ENCODE measurements at places on chromosomes 6 and 20. TPM values are rescaled to one million over a fixed set of nuclear protein-coding genes. Genes with fewer than 3 reads are reported as not detected.

- H3K27me3 ChIP-seq, result no peaks in the 10 kb centered on the region
- no peak overlapping the region for H3K27ac ChIP-seq
- H3K36me3 ChIP-seq, result peaks cover 59% of the 10 kb centered on the region
- no peak overlapping the region for H3K4me3 ChIP-seq
- DNase-seq, result no peak
- peaks cover 3% of the 10 kb centered on the region for H3K4me1 ChIP-seq
These were observed 29.5 kb downstream of the NAPB start for GRCh38 chr20:23391707-23392310.

DNA sequence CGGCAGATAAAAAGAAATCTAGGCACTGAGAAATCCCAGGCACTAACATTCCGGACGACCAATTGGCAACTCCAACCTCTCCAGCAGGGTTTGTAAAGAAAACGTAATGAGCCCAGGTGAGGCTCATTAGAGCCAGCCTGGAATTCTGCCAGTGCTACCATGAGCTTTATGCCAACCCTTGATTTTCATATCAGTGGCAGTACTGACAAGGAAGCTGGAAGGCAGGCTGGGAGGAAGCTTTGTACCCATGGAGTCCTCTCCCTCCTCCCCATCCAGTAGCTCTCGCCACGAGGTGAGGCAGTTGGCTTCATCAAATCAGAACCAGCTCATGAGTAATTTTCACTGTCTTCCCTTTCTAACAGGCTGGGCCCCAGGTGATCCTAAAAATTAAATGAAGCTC is 250.2 kb downstream of the ZNF217 start:
- no peaks in the 10 kb centered on the region for H3K4me1 ChIP-seq
- no peak overlapping the region for H3K27ac ChIP-seq
- DNase-seq, result no peak
- no peak overlapping the region for H3K4me3 ChIP-seq
- no peaks in the 10 kb centered on the region for H3K27me3 ChIP-seq
- H3K36me3 ChIP-seq, result no peaks in the 10 kb centered on the region

DNA sequence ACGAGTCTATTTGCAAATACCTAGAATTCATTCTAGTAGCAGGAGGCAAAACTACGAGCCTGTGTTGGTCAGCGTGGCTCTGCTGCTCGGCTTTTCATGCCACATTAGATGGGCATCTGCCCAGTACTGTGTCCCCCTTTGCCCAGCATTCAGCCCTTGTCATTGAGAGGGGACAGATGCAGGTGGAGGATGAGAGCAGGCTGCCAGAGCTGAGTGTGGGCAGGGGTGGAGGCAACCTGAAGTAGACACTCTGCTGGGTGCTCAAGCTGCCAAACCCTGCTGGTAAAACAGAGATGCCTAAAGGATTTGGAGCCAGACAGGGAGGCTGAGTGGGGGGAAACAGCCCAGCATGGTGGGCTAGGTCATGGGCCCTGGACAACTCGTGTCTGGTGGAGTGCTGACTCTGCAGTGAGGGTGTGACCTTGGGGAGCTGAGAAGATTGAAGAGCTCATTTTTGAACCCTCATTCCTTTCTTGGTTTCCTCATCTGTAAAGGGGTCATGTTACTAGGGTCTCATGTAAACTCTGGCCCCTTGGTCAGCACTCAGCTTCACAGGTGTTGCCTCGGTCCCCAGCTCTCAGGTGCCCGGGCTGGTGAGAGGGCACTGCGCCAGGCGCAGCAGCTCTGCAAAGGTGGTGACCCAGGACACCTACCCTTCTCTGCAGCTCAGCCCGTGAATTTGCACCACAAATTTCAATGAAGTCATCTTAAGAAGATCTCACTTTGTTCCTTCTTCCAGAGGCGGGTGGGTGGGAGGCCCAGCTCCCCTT is 64.2 kb upstream of the BHLHE23 start:
- peaks cover 43% of the 10 kb centered on the region for H3K27me3 ChIP-seq
- H3K4me3 ChIP-seq, result no peak overlapping the region
- H3K4me1 ChIP-seq, result no peaks in the 10 kb centered on the region
- no peak overlapping the region for H3K27ac ChIP-seq
- no peak for DNase-seq

- H3K27me3 ChIP-seq, result no peaks in the 10 kb centered on the region
- no peaks in the 10 kb centered on the region for H3K36me3 ChIP-seq
- H3K4me1 ChIP-seq, result no peaks in the 10 kb centered on the region
- H3K27ac ChIP-seq, result no peak overlapping the region
- DNase-seq, result no peak
- H3K4me3 ChIP-seq, result no peak overlapping the region
These were observed 18.2 kb upstream of the MYB start for GRCh38 chr6:135162678-135163439.

DNA sequence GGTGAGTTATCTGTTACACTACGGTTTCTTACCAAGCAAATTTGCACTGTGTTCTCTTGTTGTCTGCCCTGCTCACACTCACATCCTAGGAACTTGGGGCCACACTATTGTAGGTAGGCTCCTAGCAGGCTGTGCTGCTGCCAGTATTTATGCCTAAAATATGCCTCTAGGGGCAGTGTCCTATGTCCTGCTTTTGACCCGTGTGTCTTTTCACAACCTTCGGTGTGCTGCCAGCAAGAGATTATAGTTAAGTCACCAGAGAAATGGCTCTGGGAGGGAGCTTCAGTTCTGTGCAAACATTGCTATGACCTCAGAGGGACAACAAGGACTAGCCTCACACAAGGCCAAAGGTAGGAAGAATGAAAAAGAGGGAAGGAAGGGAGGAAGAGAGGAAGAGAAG is 8.9 kb upstream of the TAAR5 start:
- no peaks in the 10 kb centered on the region for H3K4me1 ChIP-seq
- no peaks in the 10 kb centered on the region for H3K36me3 ChIP-seq
- H3K4me3 ChIP-seq, result no peak overlapping the region
- DNase-seq, result no peak
- H3K27ac ChIP-seq, result no peak overlapping the region

GRCh38 chr6:42390228-42390934 is 61.3 kb downstream of the TRERF1 start:
- H3K27ac ChIP-seq, result no peak overlapping the region
- H3K27me3 ChIP-seq, result no peaks in the 10 kb centered on the region
- no peaks in the 10 kb centered on the region for H3K4me1 ChIP-seq
- no peak for DNase-seq
- H3K36me3 ChIP-seq, result no peaks in the 10 kb centered on the region

GRCh38 chr20:17616480-17617211 is 46.8 kb downstream of the DSTN start:
- no peak for DNase-seq
- H3K27ac ChIP-seq, result peak overlapping the region; percentile 82
- no peak overlapping the region for H3K4me3 ChIP-seq
- H3K4me1 ChIP-seq, result peaks cover 62% of the 10 kb centered on the region
- no peaks in the 10 kb centered on the region for H3K27me3 ChIP-seq

DNA sequence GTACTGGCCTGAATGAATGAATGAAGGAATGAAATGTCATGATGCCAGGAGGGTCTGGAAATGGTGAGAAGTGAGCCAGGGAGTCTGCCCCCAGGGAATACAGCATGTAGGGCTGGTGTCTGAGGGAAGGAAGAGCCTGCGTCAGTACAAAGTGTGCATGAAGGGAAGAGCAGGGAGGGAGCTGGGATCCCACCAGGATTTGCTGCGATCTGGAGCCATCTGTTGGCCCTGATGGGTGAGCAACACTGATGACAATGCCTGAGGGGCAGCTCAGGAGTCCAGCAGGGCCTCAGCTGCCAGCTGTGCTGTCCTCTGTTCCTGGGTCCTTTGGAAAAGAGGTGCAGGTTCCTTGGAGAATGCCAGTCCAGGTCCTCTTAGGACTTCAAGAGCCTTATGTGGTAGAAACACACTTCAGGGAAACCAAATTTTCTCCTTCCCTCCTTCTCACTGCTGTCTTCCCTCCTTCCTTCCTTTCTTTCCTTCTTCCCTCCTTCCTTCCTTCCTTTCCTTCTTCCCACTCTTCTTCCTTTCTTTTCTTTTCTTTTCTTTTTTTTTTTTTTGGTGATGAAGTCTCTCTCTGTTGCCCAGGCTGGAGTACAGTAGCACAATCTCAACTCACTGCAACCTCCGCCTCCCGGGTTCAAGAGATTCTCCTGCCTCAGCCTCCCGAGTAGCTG is 11.5 kb downstream of the BPI start:
- no peaks in the 10 kb centered on the region for H3K36me3 ChIP-seq
- H3K27ac ChIP-seq, result no peak overlapping the region
- DNase-seq, result no peak
- no peaks in the 10 kb centered on the region for H3K4me1 ChIP-seq
- no peak overlapping the region for H3K4me3 ChIP-seq
- H3K27me3 ChIP-seq, result no peaks in the 10 kb centered on the region

- peaks cover 8% of the 10 kb centered on the region for H3K27me3 ChIP-seq
- H3K27ac ChIP-seq, result no peak overlapping the region
- DNase-seq, result no peak
- H3K4me3 ChIP-seq, result no peak overlapping the region
- no peaks in the 10 kb centered on the region for H3K4me1 ChIP-seq
These were observed 9.2 kb downstream of the SMIM28 start for GRCh38 chr6:138386897-138387296.

DNA sequence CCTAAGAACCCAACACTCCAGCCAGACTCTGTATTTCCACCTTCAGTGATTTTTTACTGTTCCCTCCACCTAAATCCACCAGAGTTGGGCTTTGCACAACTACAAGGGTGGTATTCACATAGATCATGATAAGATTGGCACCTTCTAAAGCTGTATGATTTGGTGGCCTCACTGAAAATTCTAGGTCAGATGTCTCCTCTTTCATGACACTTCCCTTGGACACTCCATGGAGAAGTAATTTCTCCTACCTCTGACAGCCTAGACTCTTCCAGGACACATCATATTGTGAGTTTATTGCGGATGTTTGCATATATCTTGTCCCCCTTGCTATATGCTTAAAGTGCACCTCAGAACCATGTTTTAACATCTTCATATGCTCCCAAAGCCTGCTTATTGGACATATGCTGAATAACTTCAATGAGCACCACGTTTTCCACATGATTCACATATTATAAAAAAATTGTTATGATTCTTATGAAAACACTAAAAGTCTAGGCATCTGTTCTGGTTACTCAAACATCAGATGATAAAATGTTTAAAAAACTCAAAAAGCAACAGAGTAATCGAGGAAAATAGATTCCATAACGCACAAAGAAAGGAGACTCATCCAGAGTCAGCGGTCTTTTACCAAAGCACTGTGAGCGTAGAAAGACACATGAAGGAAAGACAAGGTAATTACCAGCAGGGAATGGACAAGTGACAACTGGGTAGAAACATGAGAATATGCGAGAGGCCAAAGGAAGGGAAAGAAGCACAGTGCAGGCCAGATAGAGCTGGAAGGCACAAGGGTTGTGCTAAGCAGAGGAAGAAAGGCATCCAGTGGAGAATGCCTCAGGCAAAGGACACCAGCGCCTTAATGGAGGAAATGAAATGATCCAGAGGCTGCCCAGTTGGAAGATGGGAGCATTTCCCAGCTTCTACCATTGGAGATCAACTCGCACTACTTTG is 46.5 kb downstream of the KIF16B start:
- H3K4me3 ChIP-seq, result no peak overlapping the region
- DNase-seq, result no peak
- peaks cover 10% of the 10 kb centered on the region for H3K4me1 ChIP-seq
- no peaks in the 10 kb centered on the region for H3K27me3 ChIP-seq
- H3K36me3 ChIP-seq, result peaks cover 3% of the 10 kb centered on the region

- H3K4me3 ChIP-seq, result no peak overlapping the region
- no peak for DNase-seq
- H3K27ac ChIP-seq, result no peak overlapping the region
- H3K4me1 ChIP-seq, result peaks cover 5% of the 10 kb centered on the region
- no peaks in the 10 kb centered on the region for H3K36me3 ChIP-seq
- no peaks in the 10 kb centered on the region for H3K27me3 ChIP-seq
These were observed 19.5 kb upstream of the TCP11 start for GRCh38 chr6:35160642-35161041.

- H3K27me3 ChIP-seq, result no peaks in the 10 kb centered on the region
- no peak overlapping the region for H3K4me3 ChIP-seq
- no peaks in the 10 kb centered on the region for H3K4me1 ChIP-seq
- H3K36me3 ChIP-seq, result no peaks in the 10 kb centered on the region
These were observed 321.3 kb downstream of the TFAP2B start for GRCh38 chr6:51139950-51140385.

DNA sequence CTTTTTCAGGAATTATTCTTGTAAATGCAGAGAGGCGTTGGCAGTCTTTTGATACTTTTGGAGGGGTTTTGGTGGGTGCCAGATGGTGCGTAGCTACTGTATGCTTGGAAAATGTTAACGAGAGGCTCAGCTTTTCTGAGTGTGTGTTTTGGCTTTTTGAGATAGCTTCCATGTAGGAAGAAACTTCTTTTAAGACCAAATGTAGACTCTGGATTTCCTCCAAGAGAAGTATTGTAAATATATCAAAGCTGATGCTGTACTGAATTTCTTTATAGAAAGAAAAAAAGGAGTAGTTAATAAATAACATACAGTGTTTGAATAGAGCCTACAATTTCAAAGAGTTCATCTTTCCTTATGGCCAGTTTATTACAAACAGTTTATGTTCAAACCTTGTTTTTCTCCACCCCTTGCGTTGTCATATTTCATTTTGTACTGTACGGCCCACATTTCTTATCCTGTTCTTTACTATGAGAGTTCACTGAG is 16.7 kb downstream of the TIAM2 start:
- peaks cover 19% of the 10 kb centered on the region for H3K4me1 ChIP-seq
- no peaks in the 10 kb centered on the region for H3K36me3 ChIP-seq
- H3K27ac ChIP-seq, result no peak overlapping the region
- no peak overlapping the region for H3K4me3 ChIP-seq
- DNase-seq, result no peak

DNA sequence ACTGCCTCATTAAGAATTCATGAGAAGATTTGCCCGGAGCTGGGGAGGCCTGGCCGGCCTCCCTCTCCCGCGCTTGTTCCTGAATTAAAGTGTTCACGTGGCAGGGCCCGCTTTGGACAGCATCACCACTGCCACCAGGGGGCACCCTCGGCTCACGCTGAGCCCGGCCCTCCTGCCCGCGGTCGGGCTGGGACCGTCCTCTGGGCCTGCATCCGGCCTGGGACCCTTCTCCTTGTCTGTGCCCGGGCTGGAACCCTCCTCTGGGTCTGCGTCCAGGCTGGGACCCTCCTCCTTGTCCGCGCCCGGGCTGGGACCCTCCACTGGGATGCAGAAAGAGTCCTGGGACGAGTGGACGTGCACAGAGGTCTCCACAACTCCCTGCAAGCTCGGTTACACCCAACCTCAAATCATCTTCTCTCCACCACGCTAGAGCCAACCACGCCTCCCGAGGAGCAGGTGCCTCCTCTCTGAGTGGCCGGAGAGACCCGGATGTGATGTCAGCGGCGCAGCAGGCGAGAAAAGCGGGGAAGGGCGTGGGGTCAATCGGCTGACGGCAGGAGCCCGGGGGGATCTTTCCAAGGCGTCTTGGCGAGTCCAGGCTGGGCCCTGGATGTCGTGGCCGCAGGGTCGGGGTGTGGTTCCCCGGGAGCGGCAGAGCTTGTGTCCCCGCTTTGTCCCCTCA is 50.9 kb upstream of the DACT2 start:
- H3K27ac ChIP-seq, result no peak overlapping the region
- DNase-seq, result no peak
- no peak overlapping the region for H3K4me3 ChIP-seq

Gene CPNE5
- total RNA-seq, result 2.3 TPM

Gene ATG5
- total RNA-seq, result 25.3 TPM

Gene SH3BGRL2
- total RNA-seq, result 22.8 TPM

Gene PTK6
- total RNA-seq, result 0.06 TPM

Gene GNAS
- total RNA-seq, result 717 TPM

Gene PGC
- 0.83 TPM for total RNA-seq

Measured in esophagus muscularis mucosa (tissue), 4 donors.